Myometrial cell (primary cell): ENCODE measurements at places on chromosomes 11 and 22. TPM values are rescaled to one million over a fixed set of nuclear protein-coding genes. Genes with fewer than 3 reads are reported as not detected.

The STK33 gene
- total RNA-seq, result 5.3 and 5.8 TPM in 2 replicates

The LRP4 gene
- total RNA-seq, result 0.53 and 1.4 TPM in 2 replicates

The SYCE3 gene
- not detected in 2 replicates for total RNA-seq

The SLC5A12 gene
- total RNA-seq, result not detected in 2 replicates

The MRPL16 gene
- total RNA-seq, result 70.6 and 85.1 TPM in 2 replicates
